ENCODE measurements at places on chromosomes 1 and 21. TPM values are rescaled to one million over a fixed set of nuclear protein-coding genes. Genes with fewer than 3 reads are reported as not detected.

LAMB3 gene
- 11.9 TPM for total RNA-seq

- ATAC-seq, result no peak
Measured at GRCh38 chr1:246051909-246052518, 455.1 kb downstream of the SMYD3 start.

DNA sequence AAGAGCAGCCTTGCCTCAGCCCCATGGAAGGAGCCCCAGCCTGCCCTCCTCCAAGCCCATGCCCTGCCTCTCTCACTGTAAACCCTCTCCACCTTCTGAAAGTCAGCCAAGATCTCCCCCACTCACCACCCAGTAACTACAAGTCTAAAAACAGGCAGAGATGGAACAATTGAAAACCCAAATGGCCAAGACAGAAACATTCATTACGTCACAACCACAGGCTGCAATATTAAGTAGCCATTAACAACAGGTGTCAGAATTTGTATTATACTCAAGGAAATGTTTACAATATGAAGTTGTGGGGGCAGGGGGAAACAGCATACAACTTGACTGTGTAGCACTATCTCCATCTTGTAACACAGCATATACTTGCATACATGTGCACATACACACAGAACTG, 2.4 kb downstream of the IRF6 start:
- no peak for ATAC-seq

- ATAC-seq, result no peak
Measured at GRCh38 chr1:17680308-17680707, 74.8 kb upstream of the ACTL8 start.

AGMAT gene
- total RNA-seq, result 9.7 TPM

DNA sequence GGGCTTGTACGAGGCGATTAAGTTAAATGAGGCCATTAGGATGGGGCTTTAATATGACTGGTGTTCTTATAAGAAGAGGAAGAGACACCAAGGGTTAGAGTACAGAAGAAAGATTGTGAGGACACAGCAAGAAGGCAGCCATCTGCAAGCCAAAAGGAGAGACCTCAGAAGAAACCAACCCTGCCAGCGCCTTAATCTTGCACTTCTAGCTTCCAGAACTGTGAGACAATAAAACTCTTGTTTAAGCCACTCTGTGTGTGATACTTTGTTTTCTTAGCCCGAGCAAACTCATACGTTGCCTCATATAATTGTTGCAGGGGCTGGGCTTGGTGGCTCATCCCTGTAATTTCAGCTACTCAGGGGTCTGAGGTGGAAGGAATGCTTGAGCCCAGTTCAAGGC, 33.6 kb upstream of the RGS16 start:
- ATAC-seq, result no peak

DNASE2B gene
- total RNA-seq, result not detected

CFAP45 gene
- total RNA-seq, result 3.6 TPM

PTPRF gene
- total RNA-seq, result 6.3 TPM

GREM2 gene
- total RNA-seq, result 7.5 TPM

DNA sequence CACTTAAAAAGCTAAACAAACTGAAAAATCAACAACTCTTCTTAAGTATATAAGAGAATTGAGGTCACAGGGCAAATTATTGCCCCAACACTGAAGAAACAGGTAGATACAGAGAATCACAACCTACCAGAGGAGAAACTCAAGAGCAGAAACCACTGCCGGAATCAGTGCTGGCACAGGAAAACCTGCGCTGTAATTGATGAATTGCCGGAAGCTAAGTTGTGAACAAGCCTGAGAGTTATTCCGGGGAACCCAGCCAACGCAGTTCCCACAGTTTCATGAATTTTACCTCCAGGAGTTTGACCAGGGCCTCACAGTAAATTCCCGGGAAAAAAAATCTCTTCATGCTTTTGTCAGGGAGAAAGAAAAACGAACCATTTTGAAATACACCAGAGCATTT, 657.1 kb upstream of the BRINP3 start:
- no peak for ATAC-seq

DNA sequence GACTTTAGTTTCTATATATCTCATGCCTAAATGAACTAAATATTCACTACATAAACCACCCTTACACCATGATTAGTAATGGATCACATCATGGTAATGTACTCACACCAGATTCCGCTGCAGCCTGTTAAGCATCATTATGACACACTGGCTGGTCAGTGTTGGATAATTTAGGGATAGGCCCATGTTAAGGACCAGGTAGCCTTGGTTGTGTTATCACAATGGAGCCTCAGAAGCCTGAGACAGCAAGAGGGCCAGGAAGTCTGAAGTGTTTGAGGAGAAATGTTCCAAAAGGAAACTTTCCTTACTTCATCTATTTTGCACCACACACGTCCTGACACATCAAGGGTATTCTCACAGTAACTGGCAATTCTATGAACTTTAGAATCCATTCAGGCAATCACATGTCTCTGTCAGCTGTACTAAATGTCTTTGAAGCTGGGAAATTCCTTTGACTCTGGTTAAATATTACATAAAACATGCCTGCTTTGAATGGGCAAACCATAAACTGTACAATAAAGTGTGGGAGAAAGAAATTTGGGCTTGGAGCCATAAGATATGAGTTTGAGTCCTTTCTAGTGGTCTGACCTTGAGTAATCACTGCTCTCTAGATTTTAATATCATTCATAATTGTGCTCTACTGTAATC, 105.3 kb upstream of the DPT start:
- ATAC-seq, result peak; percentile 84

DNA sequence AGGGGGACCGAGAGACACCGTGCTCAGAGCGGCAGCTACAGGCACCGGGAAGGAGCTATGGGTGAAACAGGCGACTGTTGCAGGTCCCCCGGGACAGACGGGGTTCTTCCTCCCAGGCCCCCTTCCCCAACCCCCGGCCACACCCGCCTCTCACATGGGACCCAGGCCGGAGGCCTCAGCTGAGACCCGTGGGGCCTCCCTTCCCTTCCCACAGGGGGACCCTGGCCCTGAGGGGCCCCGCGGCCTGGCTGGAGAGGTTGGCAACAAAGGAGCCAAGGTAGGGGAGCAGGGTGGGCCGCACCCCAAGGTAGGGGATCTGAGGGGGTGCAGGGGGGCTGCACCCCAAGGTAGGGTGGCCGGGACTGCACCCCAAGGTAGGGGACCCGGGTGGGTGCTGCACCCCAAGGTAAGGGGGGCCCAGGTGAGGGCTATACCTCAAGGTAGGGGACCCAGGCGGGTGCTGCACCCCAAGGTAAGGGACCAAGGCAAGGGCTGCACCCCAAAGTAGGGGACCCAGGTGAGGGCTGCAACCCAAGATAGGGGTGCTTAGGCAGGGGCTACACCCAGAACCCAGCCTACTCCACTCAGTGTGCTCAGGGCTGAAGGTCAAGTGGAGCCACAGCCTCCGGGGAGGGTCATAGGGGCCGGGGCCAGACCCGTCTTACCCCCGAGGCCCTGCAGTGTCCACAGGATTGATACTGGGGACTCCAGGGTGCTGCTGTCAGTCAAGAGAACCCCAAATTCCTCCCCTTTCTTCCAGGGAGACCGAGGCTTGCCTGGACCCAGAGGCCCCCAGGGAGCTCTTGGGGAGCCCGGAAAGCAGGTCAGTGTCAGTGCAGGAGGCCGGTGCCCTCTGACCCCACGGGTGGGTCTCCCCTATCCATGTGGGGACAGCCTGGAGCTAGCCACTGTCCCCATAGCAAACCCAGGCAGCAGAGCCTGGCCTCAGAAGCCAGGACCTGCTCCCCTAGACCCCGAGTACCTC, 22.7 kb downstream of the COL6A2 start:
- no peak for ATAC-seq

- no peak for ATAC-seq
Measured at GRCh38 chr1:228405979-228406228, 731 bp downstream of the TRIM11 start.

- no peak for ATAC-seq
Measured at GRCh38 chr1:201275253-201275666, 8.0 kb upstream of the PKP1 start.

CLSTN1 gene
- total RNA-seq, result 41.7 TPM

KCNK2 gene
- not detected for total RNA-seq

- no peak for ATAC-seq
Measured at GRCh38 chr1:82423174-82423815, 622.6 kb downstream of the ADGRL2 start.

PTPRC gene
- 421 TPM for total RNA-seq

- no peak for ATAC-seq
Measured at GRCh38 chr1:157994704-157995582, 1.5 kb downstream of the KIRREL1 start.

DNA sequence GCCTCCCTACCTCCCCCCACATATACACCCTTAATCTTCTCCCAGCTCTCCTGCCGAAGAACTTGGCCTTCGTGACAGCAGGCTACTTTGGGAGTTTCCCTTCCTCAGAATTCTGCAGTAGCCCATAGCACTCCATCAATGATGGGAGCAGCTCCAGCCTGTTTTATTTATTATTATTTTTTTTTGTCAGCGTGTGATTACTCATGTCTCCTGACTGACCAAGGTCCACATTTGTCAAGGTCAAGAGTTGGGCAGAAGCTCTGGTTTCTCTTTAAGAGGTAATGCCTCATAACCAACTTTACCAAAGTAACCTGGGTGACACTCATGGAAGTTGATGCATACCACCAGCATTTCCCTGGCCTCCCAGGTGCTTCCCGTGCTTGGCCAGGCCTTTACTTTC, 125.4 kb downstream of the ZZZ3 start:
- ATAC-seq, result no peak

DNA sequence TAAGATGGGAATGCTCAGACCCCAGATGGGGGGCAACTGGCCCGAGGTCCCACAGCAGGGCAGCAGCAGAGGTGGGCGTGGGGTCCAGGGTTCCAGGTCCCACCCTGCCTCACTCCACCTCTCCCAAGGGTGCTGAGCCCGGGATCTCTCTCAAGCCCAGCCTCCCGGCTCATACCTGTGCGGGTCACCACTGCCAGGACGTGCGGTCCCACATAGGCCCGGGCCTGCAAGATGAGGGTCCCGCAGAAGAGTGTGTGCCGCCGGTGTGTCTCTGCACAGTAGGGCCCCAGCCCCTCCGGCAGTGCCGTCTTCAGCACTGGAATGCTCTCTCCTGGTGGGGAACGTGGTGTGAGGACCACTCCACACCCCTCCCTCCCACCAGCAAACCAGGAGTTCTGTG, 14.9 kb downstream of the ATP13A2 start:
- no peak for ATAC-seq

DNA sequence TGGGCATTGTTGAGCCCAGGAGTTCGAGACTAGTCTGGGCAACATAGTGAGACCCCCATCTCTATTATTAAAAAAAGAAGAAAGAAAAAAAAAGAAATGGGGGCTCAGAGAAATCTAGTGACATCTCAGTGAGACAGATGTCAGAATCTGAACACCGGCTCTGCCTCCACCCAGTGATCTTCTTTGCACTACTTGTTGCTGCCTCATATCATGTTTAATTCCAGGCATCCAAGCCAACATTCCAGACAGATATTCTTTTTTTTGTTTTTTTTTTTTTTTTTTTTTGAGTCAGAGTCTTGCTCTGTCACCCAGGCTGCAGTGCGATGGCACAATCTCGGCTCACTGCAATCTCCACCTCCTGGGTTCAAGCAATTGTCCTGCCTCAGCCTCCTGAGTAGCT, 5.0 kb upstream of the ARL8A start:
- ATAC-seq, result no peak

S100A2 gene
- 10.1 TPM for total RNA-seq

- no peak for ATAC-seq
Measured at GRCh38 chr1:109573785-109574184, 25.4 kb downstream of the GNAI3 start.

OR2T29 gene
- total RNA-seq, result not detected

CCDC27 gene
- total RNA-seq, result not detected

TSPAN1 gene
- total RNA-seq, result not detected

DNA sequence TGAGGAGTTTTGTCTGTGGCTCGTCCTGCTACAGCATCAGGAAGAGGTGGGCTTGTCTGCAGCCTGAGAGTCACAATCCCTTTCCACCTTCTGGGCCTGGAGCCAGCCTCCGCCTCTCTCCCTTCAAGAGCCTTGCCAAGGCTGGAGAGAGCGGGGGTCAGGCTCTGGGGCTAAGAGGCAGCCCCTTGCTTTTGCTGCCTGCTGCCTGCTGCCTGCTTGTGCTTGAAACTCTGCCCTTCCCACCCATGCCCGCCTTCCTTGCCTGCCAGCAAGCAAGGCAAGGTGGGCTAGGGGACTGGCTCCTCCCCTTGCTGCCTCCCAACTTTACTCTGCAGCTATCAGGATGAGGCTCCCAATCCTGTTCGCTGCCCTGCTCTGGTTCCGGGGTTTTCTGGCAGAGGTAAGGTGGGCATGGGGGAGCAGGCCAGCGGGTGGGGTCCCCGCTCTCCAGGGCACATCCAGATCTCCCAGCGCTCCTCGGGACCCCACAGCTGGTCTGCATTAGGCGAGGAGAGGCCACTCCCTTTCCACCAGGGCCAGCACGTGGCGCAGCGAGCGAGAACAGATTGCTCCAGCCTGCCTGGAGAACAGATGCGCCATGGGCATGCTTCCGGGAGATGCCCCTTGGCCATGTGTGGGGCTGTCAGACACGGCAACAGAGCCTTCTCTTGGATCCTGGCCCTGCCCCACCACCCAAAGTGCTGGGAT, 7.5 kb upstream of the PTPN7 start:
- no peak for ATAC-seq

DNA sequence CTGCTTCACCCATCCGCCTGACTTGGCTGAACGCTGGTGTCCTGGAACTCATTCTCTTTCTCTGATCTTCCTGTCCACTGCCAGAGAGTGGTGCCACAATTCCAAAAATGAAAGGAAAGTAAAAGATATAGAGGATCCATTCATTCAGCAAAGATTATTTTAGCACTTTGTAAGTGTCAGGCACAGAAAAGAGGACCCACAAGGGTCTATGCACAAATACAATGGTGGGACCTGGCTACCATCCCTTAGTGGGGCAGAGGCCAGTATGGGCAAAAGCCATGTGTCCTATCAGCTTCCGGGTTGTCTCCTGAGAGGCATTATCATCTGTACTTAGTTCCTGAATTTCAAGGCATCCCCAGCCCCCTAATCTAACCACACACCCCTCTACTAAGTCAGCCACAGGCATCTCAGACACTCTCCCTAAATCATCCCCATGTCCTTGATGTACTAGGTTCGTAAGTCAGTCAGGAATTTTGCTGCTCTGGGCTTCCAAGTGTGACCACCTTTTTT, 19.0 kb downstream of the SSR2 start:
- no peak for ATAC-seq

DNA sequence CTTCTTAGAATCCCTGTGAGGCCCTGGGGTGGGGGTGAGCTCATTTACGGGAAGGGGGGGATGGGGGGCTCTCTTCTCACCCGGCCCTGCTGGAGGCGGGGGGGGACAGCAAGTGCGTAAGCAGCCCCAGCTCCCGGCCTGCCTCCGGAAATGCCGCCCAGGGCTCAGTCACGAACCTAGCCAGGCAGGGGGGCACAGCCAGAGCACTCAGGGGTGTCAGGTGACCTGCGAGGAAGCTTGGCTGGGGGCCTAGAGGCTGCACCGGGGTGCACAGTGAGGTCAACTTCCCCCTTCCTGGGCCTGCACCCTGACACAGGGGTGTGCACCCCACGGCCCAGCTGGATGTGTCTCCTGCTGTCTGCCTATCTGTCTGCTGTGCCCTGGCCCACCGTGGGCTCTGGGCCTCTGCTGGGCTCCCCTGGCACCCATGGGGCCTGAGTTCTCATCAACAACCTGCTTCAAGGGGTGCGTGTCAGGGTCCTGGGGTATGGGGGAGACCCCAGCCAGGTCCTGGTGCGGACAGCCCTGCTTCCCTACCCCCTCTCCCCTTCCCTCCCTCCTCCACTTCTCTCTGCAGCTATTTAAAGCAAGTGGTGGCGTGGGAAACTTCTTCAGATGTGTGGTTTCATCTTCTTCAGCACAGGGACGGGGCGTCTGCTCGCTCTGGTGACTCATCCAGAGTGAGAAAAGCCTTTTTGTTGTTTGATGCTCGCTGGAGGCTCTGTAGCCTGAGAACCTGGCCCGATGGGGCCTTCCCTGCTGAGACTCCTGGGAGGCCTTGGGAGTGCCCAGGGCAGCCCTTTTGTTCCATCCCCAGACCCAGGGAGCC, 92.5 kb upstream of the RUNX3 start:
- peak; percentile 82 for ATAC-seq

All from activated T-helper 17 cell treated with anti-CD3 and anti-CD28 coated beads, Interleukin-2, amount 50 U/mL, for 72 hours (primary cell).